ENCODE measurements at places on chromosomes 7 and 10. TPM values are rescaled to one million over a fixed set of nuclear protein-coding genes. Genes with fewer than 3 reads are reported as not detected.

The SLC39A12 gene
- not detected for total RNA-seq

The ACTR3C gene
- total RNA-seq: 9.3 TPM

The CYP3A5 gene
- total RNA-seq: 0.10 TPM

The KAZALD1 gene
- 0.42 TPM for total RNA-seq

The PLCE1 gene
- total RNA-seq: not detected

The FIS1 gene
- 83.9 TPM for total RNA-seq

The INA gene
- 0.10 TPM for total RNA-seq

All from mononuclear cell (primary cell).